ENCODE measurements at places on chromosomes 7 and 10.

DNA sequence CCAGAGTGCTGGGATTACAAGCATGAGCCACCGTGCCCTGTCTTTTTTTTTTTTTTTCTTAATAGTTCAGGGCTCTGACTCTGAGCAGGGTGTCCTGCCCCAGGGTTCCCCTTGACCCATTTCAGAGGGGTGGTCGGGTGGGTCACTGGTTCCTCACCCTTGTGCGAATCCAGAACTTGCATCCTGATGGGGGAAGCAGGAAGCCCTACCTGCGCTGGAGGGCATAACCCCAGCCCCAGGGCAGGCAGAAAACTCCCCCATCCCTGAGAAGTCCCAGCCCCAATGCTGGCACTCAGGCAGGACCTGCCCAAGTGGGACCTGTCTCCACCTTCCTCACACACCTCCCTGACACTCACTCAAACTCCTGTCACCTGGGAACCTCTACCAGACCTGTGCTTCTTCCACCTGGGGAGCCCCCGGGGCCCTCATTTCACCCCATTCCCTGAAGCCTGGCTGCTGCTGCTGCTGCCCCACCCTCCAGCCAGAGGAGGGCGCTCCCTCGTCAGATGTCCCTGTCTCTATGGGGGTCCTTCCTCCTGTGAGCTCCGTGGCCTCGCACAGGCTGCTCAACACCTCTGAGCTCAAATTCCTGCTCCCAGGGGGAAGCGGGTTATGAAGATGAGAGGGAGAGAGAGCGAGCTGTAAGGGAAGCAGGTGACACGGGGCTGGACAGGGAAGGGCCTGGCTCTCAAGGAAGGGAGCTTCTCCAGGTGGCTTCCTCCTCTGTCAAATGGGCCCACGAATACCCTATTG lies 15.1 kb upstream of the ZNF273 start:
- no peak for DNase-seq

DNA sequence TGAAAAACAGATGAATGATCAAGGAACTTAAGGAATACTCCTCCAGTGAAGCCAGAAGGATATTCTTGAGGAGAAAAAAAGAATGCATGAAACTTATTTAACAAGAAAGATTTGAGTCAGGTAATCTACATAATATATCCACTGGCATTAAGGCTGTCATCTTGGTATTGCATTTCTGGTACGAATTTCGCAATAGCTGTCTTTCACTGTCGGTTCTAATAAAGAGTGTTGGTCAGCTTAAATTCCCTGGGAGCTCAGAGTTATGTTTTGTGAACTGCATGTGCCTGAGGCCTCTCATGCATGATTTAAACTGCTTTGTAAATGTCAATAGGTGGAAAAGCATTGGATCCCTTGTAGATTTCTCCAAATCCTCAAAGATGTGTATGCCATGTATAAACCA lies 565.3 kb upstream of the GALNT17 start:
- DNase-seq: no peak

GRCh38 chr7:94697035-94697974 lies 41.4 kb upstream of the SGCE start:
- no peak for DNase-seq

GRCh38 chr10:22319547-22319979 lies 1.3 kb upstream of the BMI1 start:
- no peak for DNase-seq

DNA sequence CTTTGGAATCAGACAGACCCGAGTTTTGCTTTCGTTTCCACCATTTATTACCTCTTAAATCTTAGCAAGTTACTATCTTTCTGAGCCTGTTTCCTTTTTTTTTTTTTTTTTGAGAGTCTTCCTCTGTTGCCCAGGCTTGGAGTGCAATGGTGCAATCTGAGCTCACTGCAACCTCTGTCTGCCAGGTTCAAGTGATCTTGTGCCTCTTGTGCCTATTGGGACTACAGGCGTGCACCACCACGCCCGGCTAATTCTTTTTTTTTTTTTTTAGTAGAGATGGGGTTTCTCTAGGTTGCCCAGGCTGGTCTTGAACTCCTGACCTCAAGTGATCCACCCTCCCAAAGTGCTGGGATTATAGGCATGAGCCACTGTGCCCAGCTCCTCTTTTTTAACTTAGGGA lies 79.5 kb upstream of the LRRC17 start:
- no peak for DNase-seq

GRCh38 chr7:107002126-107002525 lies 42.4 kb upstream of the PRKAR2B start:
- DNase-seq: no peak

- DNase-seq: no peak
Observed at GRCh38 chr10:89522463-89522862, 12.9 kb downstream of the SLC16A12 start.

DNA sequence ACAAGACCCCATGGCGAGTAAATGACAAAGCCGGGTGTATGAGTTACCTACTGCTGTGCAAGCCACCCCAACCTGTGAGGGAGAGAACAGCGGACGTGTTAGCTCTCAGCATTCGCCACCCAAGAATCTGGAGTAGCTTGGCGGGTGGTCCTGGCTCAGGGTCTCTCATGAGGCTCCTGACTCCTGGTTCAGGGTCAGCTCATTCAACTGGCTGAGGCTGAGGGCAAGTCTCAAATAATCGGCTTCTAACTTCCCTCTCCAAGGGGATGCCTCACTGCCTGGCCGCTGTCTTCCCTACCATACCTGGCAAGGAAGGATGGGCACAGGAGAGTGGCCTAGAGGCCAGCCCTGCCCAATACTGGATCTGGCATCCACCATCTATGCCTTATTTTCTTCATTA lies 94.2 kb downstream of the HTR5A start:
- no peak for DNase-seq

DNA sequence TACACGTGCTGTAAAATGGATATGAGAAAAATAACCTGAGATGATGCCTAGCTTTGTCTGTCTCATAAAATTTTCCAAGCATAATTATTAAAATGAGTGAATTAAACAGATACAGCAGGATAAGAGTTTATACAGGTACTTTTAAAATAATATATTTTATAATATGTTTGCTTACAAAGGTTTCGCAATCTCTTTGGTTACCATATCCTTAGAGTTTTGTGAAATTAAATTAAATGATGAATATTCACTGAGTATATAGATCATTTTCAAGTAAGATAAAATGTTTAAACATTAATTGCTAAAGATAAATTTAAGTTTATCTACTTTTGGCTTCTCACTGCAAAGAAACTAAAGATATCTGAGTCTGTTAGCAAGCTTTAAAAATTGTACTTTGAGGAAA lies 11.4 kb downstream of the SHTN1 start:
- DNase-seq: no peak

GRCh38 chr10:70437721-70438120 lies 3.8 kb downstream of the NODAL start:
- no peak for DNase-seq

- DNase-seq: no peak
Observed at GRCh38 chr7:114051871-114052331, 133.1 kb upstream of the PPP1R3A start.

DNA sequence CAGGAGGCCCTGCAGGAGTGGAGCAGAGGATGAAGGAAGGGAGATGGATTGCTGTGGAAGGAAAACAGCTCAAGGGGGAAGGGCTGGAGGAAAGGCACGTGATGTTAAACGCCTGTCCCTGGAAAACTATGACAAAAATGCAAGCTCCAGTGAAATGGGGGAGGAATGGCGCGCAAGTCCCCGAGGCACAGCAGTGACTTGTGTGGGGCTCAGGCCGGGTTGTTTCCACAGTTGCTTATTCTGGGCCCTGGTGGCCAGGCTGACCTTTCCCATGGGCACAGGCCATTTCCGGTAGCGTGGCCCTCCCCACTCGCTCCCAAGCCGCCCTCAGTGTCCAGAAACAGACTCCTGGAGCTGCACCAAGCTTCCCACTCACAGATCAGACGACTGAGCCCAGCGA lies 68.1 kb upstream of the PDGFA start:
- DNase-seq: no peak

DNA sequence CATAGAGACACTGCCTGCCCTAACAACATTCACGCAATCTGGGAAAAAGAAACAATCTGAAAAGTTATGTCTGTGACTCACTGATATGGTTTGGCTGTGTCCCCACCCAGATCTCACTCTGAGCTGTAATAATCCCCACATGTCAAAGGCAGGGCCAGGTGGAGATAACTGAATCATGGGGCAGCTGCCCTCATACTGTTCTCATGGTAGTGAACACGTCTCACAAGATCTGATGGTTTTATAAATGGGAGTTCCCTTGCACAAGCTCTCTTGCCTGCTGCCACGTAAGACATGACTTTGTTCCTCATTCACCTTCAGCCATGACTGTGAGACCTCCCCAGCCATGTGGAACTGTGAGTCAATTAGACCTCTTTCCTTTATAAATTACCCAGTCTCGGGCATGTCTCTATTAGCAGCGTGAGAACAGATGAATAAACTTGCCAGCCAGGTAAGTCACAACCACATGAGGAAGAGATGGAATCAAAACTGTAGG lies 341.5 kb upstream of the AOAH start:
- peak; percentile 33 for DNase-seq

GRCh38 chr7:130356121-130356875 lies 11.7 kb downstream of the CPA5 start:
- no peak for DNase-seq

DNA sequence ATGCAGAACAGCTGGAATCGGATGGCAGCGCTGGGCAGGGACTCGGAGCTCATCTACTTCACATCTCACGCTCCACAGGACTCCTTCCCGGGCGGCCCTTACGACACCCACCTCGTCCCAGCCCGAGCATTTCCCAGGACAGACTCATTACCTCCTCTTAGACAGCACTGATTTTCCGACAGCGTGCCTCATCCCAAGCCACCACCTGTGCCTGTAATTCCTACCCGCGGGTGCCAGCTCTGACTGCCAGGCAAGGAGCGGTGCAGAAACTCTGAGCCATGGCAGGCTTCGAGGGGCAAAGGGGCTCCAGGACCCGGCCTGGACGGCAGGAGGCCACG lies 25.6 kb downstream of the GPER1 start:
- no peak for DNase-seq

- DNase-seq: no peak
Observed at GRCh38 chr7:80563561-80564327, 51.9 kb upstream of the GNAT3 start.

DNA sequence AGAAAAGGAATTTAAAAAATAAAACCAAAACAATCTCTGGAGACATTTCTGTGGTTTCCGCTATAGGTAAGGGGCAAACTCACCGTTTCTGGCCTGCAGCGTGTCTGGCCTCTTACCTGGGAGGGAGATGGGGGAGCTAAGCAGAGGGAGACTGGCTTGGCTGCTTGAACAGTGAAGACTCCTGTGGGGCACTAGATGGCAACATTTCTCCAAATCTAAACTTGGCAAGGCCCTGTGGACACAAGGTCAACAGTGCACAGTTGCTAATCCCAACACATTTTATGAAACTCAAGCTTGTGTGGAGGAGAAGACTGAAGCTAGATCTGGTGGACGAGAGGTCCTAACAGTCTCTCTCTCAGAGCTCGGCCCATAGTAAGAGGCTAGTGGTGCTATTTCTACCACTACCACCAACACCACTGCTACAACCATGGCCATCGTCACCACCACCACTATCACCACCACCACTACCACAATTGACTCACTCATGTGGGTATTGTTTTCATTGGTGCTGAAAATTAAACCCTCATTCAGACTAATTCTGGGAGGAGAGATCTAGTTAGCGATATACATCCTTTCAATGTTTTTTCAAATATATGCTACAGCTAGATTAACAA lies 28.4 kb upstream of the CDHR3 start:
- no peak for DNase-seq

GRCh38 chr10:98097616-98098015 lies 36.8 kb upstream of the R3HCC1L start:
- no peak for DNase-seq

- no peak for DNase-seq
Observed at GRCh38 chr10:535051-535450, 154.4 kb downstream of the DIP2C start.

GRCh38 chr7:141960687-141961422 lies 12.7 kb downstream of the TAS2R38 start:
- DNase-seq: no peak

- no peak for DNase-seq
Observed at GRCh38 chr7:44283381-44284211, 41.8 kb downstream of the CAMK2B start.

- no peak for DNase-seq
Observed at GRCh38 chr10:91343010-91343409, 67.1 kb upstream of the HECTD2 start.

DNA sequence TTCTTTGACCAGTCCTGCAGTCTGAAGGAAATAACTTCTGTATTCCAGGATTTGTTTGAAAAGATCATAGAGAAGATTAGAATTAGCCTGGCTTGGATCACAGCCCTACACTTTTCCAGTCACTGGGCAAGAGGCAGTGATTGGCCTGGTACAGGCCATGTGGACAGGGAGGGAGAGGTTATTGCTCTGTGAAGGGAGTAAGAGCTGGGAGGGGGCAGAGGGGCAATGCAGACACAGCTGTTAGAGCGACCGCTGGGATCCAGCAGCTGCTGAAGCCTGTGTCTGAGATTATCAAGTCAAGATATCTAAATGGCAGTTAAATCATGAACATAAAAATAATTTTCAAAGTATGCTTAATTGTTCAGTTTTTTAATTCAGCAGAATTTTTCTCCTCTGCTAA lies 257.3 kb downstream of the SDK1 start:
- DNase-seq: no peak

DNA sequence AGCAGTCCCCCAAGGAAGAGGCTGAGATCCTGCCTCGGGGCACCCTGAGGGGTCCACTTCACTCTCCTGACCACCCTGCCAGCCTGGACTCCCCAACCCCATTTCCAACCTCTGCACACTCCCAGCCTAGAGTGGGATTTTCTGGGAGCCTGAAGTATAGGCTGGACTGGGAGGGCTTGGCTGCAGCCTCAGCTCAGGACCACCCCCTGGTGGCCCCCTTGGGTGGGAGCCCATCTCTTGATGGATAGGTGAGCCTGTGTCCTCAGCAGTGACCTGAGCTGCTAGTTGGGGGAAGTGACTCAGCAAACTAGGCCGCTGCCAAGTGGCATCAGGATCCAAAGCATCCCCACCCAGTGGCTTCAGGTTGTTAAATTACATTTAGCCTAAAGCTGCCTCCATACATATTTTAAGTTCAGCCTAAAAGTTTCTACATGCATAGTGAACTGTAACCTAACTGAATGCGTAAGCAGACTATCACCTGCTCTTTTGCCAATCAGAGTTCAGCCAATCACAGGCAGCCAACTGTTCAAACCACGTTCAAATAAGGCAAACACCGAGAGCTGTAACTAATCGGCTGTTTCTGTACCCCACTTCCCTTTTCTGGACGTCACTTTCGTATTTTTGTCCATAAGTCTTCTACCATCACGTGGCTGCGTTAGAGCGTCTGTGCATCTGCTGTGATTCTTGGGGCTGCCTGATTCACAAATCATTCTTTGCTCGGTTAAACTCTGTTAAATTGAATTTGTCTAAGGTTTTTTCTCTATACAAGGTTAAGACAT lies 144.0 kb downstream of the PLPP4 start:
- no peak for DNase-seq

GRCh38 chr10:97943294-97943693 lies 87.1 kb downstream of the CRTAC1 start:
- no peak for DNase-seq

Data from stimulated activated CD4-positive, alpha-beta T cell treated with anti-CD3 and anti-CD28 coated beads, Interleukin-12 subunit alpha, Interleukin-12 subunit beta, amount 100 ng/mL, for 48 hours (primary cell).